ENCODE measurements at places on chromosomes 5 and 9.
A peak's percentile ranks its signal among the peaks of the same experiment; 100 is the strongest.

- H3K27me3 ChIP-seq: peaks cover 40% of the 10 kb centered on the region
- H3K4me1 ChIP-seq: peaks cover 8% of the 10 kb centered on the region
- H3K4me3 ChIP-seq: no peak overlapping the region
- no peaks in the 10 kb centered on the region for H3K36me3 ChIP-seq
- H3K27ac ChIP-seq: no peak overlapping the region
- DNase-seq: no peak
Observed at GRCh38 chr9:19922476-19923118, 133.8 kb upstream of the SLC24A2 start.

- H3K4me1 ChIP-seq: no peaks in the 10 kb centered on the region
- no peak overlapping the region for H3K4me3 ChIP-seq
- H3K27me3 ChIP-seq: peaks cover 6% of the 10 kb centered on the region
- no peak for DNase-seq
Observed at GRCh38 chr5:96641368-96642280, 20.6 kb upstream of the CAST start.

DNA sequence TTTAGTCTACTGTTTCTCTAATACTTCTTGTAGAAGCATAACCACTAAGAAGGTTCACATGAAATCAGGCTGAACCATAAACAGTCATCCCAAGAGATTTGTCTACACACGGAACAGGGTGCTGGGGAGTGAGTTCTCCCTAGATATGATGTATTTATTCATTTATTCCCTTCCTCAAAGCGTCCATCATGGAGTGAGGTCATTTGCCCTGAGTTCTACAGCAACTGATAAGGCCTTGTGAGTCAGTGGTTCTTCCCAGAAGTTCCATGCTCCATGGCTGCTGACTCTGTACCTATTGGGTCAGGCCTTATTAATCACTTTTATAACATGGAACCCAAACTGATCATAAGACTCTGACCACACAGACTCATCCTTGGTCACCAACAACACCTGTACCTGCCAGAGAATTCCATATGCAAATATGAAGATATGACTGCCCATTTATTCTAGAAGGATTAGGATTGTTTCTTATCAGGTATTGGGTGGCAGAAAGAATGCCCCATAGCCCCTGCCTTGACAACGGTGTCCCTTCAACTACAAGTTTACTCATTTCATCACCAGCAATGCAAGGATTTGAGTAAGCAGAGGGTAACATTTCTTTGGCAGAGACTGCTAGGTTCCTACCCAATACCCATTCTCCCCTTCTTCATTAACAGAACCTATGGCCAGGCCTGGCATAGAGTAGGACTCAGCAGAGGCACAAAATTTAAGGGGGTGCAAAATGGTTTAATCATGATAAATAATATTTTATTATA lies 118.1 kb downstream of the LHFPL2 start:
- peaks cover 10% of the 10 kb centered on the region for H3K36me3 ChIP-seq
- DNase-seq: no peak
- H3K27me3 ChIP-seq: no peaks in the 10 kb centered on the region
- no peaks in the 10 kb centered on the region for H3K4me1 ChIP-seq

DNA sequence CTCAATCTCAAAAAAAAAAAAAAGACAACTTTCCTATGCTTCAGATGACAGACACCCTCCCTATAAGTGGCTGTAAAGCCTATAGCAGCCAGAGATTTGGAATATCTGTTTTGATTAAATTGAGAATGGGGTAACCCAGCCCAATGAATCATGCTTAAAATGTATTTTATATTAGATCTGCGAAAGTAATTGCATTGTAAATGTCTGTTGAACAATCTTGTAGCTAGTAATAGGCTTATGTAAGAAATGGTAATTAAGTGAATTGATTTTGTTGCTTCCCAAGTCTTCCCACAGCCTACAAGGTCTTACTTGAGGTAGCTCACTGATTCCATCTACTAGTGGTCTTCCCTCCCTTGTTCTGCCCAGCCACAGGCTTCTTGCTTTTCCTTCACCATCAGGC lies 590.7 kb downstream of the ACTL7B start:
- no peak overlapping the region for H3K4me3 ChIP-seq
- H3K36me3 ChIP-seq: no peaks in the 10 kb centered on the region
- H3K27ac ChIP-seq: no peak overlapping the region
- no peaks in the 10 kb centered on the region for H3K4me1 ChIP-seq
- peaks cover 10% of the 10 kb centered on the region for H3K27me3 ChIP-seq

- H3K27ac ChIP-seq: no peak overlapping the region
- no peaks in the 10 kb centered on the region for H3K4me1 ChIP-seq
- H3K27me3 ChIP-seq: peaks cover 6% of the 10 kb centered on the region
- no peaks in the 10 kb centered on the region for H3K36me3 ChIP-seq
Observed at GRCh38 chr9:100774962-100775361, 197.1 kb downstream of the CAVIN4 start.

GRCh38 chr9:18441261-18441660 lies 32.7 kb upstream of the ADAMTSL1 start:
- H3K27me3 ChIP-seq: peaks cover 19% of the 10 kb centered on the region
- no peaks in the 10 kb centered on the region for H3K36me3 ChIP-seq
- no peak overlapping the region for H3K4me3 ChIP-seq
- H3K4me1 ChIP-seq: no peaks in the 10 kb centered on the region

- H3K27ac ChIP-seq: no peak overlapping the region
- no peaks in the 10 kb centered on the region for H3K36me3 ChIP-seq
- H3K4me1 ChIP-seq: no peaks in the 10 kb centered on the region
- no peak for DNase-seq
- H3K4me3 ChIP-seq: no peak overlapping the region
Observed at GRCh38 chr5:129593525-129593924, 133.4 kb downstream of the ADAMTS19 start.

GRCh38 chr5:120808606-120809005 lies 344.5 kb downstream of the PRR16 start:
- no peaks in the 10 kb centered on the region for H3K27me3 ChIP-seq
- H3K4me1 ChIP-seq: no peaks in the 10 kb centered on the region
- no peak overlapping the region for H3K4me3 ChIP-seq

GRCh38 chr9:137034709-137035506 lies 3.0 kb upstream of the FUT7 start:
- peak overlapping the region; percentile 82 for H3K4me3 ChIP-seq
- H3K27me3 ChIP-seq: no peaks in the 10 kb centered on the region
- H3K4me1 ChIP-seq: peaks cover 49% of the 10 kb centered on the region
- DNase-seq: peak; percentile 82
- H3K27ac ChIP-seq: peak overlapping the region; percentile 59

DNA sequence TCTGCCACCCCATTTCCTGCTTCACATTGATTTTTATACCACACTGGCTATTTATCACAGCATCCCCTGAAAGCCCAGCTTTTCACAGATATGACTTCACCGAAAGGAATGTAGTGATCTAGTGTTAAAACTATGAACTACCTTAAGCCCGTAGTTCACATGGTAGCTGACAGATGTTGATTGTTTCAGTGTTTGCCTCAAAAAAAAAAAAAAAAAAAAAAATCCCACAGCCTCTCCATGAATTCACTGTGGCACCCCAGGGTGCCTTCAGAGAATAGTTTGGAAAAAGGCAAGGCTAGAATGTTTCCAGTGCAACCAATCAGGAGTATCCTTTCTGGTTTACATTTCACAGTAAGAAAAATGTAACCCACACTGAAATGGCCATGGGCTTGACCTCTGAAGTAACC lies 37.1 kb downstream of the GLIS3 start:
- H3K36me3 ChIP-seq: no peaks in the 10 kb centered on the region
- H3K27me3 ChIP-seq: no peaks in the 10 kb centered on the region
- H3K4me3 ChIP-seq: no peak overlapping the region
- DNase-seq: no peak

DNA sequence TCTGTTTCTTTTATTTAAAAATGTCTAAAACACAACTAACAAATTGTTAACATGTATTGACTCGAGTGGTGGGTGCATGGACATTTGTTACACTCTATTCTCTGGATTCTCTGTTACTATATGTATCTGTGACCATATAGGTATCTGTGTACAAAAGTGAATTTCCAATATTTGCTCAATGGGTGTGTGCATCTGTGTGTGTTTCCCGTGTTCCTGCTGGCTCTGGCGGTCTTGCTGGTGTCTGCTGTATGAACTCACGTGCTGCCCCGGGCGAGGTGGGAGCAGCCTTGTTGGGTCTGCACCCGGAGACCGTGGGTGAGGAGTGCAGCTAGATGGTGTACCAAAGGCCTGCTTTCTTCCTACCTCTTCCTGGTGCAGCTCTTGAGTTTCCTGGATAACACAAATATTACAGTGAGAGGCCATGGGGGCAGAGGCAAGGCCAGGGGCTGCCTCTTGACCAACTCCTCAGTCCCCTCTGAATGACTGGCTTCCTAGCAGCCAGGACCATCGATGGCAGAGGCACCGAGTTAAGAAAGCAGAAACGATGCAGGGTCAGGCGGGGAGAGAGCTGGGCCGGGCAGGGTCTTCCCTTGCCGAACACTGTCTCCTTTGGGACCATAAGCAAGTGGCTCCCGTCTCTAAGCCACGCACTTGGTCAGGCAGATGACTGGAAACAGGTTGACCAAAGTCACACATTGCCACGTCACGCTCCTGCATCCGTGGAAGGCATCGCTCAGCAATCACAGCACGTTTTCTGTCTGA lies 49.5 kb downstream of the LHX2 start:
- no peak for DNase-seq
- no peaks in the 10 kb centered on the region for H3K4me1 ChIP-seq
- no peak overlapping the region for H3K27ac ChIP-seq
- H3K36me3 ChIP-seq: no peaks in the 10 kb centered on the region
- peaks cover 43% of the 10 kb centered on the region for H3K27me3 ChIP-seq

DNA sequence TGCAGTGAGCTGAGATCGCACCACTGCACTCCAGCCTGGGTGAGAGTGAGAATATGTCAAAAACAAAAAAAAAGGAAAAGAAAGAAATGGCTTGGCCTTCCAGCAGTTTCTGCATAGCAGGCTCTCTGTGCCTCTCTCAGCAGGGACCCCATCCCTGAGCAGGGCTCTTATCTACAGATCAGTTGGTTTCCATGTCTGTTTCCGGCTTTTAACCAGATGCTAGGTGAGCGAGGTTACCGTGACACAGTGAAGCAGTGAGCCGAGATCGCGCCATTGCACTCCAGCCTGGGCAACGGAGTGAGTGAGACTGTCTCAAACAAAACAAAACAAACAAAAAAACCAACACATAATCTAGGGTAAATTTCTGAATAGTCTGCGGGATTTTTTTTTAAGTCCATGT lies 51.4 kb downstream of the COL5A1 start:
- no peaks in the 10 kb centered on the region for H3K36me3 ChIP-seq
- no peak overlapping the region for H3K27ac ChIP-seq
- H3K27me3 ChIP-seq: no peaks in the 10 kb centered on the region
- H3K4me1 ChIP-seq: no peaks in the 10 kb centered on the region

DNA sequence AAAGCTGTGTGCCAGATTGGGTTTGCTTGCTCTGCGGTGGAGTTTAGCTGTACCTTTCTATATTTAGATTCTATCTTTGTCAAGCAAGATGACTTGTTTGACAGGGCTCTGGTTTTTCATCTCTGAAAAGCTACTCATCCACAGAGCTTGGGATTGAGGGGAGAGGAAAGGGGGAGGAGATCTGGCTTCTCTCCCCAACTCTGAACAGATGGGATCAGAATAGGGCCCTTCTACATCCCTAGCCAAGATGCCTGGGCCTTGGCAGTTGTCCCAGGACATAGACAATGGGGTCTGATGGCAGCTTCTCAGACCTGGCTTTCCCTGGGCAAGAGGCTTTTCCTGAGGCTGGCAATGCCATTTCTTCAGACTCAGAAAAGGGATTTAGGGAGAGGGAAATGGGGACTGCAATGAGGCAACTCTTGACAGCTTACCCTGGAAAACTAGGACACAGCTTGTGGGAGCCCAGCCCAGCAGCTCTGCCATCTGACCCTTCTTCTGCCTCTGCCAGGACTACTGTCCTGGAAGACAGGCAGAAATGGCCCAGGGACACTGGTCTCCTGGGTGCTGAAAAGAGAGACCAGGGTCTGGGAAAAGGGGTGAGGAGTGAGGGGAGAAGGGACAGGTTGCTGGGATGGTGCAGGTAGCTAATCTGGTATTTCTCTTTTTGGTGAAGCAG lies 50.2 kb upstream of the ASTN2 start:
- no peak overlapping the region for H3K4me3 ChIP-seq
- H3K36me3 ChIP-seq: no peaks in the 10 kb centered on the region
- peaks cover 6% of the 10 kb centered on the region for H3K27me3 ChIP-seq

DNA sequence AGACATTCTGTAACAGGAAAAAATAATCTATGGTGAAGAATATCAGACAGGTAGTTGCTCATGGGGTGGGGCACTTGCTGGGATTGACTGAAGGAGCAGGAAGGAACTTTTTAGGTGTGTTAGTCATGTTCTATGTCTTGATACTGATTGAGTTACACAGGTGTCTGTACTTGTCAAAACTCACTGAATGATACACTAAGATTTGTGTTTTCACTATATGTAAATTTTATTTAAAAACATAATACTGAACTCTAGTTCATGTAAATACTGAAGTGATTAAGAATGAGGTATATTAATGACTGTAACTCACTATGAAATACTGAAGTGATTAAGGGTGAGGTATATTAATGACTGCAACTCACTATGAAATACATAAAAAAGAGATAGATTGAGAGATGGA lies 28.5 kb downstream of the IL6ST start:
- H3K4me1 ChIP-seq: no peaks in the 10 kb centered on the region
- H3K27me3 ChIP-seq: no peaks in the 10 kb centered on the region
- no peak overlapping the region for H3K27ac ChIP-seq

DNA sequence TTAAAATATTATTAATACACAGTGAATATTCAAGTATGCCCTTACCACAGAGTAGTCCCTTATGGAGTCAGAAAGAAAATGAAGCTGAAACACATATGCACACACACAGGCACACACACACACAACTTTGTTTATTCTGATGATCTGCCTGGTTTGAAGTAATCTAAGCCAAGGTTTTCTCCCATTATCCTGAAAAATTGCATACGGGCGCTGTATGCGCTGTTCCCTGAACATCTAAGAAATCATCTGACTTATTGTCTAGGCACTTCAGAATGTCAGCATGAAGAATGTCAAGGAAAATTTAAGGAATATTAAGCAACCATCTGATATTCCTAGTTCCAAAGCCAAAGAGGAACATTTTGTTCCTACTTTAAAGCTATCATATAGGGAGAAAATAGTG lies 147.1 kb upstream of the SLC30A5 start:
- no peak overlapping the region for H3K4me3 ChIP-seq
- DNase-seq: no peak
- no peaks in the 10 kb centered on the region for H3K36me3 ChIP-seq
- no peaks in the 10 kb centered on the region for H3K4me1 ChIP-seq
- H3K27me3 ChIP-seq: peaks cover 4% of the 10 kb centered on the region

DNA sequence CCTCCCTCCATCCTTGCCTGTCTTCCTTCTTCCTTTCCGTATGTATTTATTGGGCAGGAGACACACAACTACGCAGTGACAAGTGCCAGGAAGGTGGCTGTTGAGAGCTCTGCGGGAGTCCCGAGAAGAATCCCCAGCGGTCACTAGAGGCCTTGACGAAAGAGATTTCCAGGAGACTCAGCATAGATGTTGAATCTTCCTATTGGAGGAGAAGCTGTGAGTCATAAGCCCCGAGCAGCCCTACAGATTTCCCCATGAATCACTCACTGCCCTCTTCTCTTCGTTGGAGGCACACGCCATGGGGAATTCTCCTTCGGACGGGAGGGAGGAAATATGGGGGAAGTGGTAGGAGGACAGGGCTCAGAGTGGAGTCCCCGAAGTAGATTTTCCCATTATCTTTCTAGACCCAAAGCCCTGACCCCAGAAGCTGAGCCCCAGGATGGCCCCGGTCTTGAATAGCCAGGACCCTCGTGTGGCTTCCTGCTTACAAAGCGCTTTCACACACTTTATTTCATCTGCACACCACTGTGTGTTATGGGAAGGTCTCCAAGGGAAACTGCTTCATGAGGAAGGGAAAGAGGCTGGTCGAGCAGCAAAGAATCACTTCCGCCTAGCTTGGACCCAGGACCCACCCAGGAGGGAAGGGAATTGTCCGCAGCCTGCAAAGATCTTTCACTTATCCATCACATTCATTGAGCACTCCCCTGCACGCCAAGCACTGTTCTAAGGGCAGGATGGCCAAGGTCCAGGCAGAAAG lies 12.7 kb downstream of the DUSP1 start:
- no peaks in the 10 kb centered on the region for H3K4me1 ChIP-seq
- peak overlapping the region; percentile 83 for H3K27ac ChIP-seq
- H3K36me3 ChIP-seq: no peaks in the 10 kb centered on the region
